ENCODE measurements at places on chromosomes 5 and 9.

GRCh38 chr9:96317335-96317980 is 15.5 kb upstream of the HSD17B3 start:
- DNase-seq, result peak; percentile 21

DNA sequence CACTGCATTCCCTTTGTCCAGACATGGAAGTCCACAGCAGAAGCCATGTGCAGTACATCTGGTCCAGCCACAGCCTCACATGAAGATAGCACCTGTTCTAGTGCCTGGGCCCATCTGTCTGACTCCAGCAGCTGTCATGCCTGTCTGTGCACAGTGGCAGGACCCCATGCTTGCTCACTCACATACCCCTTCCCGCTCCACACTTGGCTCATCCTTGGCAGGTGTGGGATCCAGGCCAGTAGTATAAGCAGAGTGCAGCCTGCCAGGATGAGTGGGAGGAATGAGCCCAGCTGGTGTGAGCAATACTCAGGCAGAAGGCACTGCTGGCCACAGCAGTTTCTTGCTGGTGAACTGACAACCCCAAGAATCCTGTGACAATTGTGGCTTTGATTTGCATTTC is 168.0 kb downstream of the PRDM9 start:
- DNase-seq, result no peak

DNA sequence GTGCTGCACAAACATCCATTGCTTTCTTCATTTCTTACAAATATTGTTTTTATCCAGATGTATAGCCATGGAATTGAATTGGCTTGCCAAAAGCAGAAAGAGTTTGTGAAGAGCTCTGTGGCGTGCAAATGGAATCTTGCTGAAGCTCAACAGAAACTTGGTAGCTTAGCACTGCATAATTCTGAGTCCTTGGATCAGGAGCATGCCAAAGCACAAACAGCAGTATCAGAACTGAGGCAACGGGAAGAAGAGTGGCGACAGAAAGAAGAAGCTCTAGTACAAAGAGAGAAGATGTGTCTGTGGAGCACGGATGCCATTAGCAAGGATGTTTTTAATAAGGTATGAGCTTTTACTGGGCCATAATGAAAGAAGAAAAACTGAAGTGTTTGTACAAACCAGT is 5.5 kb downstream of the CDC37L1 start:
- DNase-seq, result no peak

DNA sequence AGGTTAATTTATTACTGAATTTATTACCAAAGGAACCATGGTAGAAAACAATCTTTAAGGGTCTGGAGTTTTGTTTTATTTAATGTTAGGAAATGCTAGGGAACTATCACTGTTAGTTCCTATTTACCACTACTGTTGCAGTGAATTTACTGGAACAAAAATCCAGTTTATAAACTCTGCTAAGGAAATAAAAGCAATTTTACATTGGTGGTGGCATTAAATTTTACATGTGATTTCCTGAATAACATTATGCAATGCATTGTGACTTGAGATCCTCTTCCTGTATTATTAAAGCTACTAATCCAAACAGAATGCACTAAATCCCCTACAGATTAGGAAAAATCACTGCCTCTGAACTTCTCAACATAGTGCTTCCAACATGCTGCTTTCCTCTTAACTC is 599.5 kb upstream of the PTGER4 start:
- DNase-seq, result no peak

DNA sequence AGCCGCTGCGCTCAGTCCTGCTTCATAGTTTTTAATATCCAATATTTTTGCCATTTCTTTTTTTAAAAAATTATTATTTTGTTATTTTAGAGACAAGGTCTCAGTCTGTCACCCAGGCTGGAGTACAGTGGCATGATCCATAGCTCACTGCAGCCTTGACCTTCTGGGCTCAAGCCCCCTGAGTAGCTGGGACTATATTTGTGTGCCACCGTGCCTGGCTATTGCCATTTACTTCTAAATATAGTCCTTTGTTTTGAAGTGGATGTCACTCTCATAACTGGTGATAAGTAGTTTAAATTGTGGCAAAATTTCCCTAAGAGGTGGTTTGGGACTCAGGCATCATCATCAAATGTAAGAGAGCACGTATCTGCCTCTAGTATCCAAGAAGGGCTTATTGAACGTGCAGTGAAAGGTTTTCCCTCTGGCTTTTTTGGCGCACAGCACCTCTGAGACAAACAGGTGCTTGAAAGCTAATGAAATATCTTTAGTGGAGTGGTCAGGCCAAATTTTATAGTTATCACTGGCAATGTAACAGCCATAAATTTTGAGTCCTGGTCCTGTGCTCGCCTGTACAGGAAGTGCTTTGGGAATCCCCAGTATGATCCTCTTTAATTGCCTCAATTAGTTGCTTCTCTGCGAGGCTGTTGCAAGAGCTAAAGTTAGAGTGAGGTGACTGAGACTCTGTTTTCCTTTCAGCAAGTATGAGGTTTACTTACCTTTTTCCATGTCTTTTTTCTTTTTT is 14.8 kb downstream of the STXBP1 start:
- no peak for DNase-seq

GRCh38 chr5:168552146-168552545 is 23.0 kb downstream of the FBLL1 start:
- DNase-seq, result no peak

- DNase-seq, result no peak
Measured at GRCh38 chr9:79731171-79731890, 159.6 kb downstream of the TLE4 start.

GRCh38 chr5:142248853-142249462 is 75.9 kb downstream of the SPRY4 start:
- DNase-seq, result no peak

- DNase-seq, result no peak
Measured at GRCh38 chr9:121274851-121275250, 6.9 kb downstream of the GSN start.

DNA sequence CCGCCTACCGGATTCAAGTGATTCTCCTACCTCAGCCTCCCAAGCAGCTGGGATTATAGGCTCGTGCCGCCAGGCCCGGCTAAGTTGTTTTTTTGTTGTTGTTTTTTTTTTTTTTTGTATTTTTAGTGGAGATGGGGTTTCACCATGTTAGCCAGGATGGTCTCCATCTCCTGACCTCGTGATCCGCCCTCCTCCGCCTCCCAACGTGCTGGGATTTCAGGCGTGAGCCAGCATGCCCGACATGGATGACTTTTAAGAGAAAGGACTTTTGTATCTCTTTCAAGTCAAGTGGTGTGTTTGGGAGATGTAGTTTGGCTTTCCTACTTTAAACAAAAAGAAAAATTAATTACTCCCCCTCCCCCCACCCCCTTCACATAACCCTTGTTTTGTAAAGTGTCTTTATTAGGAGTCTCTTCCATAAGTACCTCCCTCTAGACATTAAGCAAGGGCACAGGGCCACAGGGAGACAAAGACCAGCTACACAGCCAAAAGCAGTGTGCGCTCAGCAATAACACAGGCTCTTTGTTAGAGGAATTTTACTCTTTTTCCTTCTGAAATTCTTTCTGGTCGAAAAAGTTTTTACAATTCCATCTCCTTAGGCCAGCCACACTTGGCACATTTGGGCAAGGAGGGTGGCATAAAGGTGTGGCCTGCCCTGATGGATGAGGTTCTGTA is 31.2 kb downstream of the JAKMIP2 start:
- no peak for DNase-seq

GRCh38 chr5:113692466-113692865 is 179.0 kb downstream of the YTHDC2 start:
- no peak for DNase-seq

- no peak for DNase-seq
Measured at GRCh38 chr5:577800-578199, 34.3 kb upstream of the CEP72 start.

DNA sequence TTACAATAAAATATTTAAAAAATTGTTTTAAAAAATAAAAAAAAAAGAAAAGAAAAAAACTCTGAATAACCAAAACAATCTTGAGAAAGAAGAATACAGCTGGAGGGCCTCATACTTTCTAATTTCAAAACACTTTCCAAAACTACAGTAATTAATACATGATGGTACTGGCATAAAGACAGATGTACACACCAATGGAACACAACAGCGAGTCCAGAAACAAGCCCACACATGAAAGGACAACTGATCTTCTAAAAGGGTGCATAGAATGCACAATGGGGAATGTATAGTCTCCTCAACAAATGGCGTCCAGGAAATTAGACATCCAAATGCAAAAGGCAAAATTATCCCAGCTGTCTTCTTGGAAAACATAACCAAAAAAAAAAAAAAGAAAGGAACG is 99.6 kb downstream of the LURAP1L start:
- no peak for DNase-seq

DNA sequence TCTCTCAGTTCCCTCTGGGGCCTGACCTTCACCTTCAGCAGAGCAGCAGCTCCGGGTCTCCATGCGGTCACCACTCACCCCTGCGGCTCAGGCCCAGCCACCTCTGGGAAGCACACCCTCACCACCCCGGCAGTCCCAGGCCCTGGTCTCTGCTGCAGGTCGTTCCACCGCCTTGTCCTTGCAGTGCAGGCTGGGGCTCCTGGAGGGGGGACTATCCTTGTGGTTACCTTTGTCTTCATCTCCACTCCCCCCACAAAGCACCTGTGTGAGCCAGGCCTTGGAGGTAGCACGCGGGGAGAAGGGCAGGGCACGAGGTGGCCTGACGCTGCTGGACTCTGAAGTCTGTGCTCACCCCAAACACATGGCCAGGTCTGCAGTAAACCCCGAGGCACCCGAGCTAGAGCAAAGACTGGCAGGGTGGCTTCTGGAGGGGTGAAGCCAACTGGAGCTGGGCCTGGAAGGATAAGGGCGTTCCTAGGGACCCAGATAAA is 33.2 kb upstream of the RXRA start:
- no peak for DNase-seq

GRCh38 chr5:126682856-126683255 is 82.1 kb downstream of the PHAX start:
- DNase-seq, result no peak

GRCh38 chr5:133735346-133735745 is 123.0 kb upstream of the FSTL4 start:
- DNase-seq, result no peak

DNA sequence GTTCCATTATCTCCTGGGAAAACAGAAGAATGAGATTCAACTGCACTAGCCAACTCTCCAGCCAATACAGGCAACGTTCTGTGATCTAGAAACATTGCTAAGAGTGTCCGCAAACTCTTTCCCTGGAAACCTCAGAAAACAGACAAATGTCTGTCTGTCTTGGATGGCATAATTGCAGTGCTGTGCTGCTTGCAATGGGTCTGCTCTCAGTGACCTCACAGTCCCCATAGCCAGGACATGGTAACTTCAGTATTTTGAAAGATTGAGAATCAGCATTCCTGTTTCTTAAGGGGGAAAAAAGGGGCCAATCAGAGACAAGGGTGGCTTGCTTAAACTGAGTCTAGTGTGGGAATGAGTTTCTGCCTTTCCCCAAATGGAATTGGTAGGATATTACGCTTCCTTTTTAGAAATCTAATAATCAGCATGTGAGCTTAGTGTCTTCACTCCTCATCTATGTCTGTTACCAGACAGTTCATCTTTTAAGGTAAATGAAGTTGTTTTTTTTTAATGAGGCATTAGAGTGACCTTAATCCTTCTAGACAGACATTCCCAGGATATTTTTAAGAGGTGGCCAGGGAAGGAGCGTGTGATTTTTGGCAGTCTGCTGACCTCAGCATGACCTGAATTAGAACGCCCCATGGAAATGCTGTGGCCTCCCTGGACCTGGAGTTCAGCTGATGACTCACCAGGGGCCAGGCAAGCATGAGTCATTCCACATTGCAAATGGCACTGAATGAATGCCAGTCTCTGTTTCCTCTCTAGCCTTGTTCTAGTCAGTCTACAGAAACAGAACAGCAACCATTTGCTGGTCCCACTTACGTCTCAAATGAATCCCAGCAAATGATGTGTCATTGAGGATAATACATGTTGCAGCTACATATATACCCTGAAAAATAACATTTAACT is 210.2 kb upstream of the ACTBL2 start:
- peak; percentile 2 for DNase-seq

DNA sequence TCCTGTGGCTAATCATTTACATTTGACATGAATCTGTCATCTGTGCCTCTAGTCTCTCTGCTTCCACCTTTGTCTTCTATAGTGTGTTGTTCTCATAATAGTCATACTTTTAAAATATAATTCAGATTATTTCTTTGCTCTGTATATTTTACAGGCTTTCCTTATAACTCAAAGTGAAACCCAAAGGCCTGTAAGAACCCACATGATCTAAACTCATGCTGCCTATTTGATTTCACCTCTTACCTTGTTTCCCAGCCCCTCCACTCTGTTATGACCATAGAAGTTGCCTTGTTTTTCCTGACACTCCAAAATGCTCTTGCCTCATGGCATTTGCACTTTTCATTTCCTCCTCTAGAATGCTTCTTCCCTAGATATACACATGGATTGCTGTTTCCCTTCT is 74.2 kb downstream of the COMMD10 start:
- no peak for DNase-seq

DNA sequence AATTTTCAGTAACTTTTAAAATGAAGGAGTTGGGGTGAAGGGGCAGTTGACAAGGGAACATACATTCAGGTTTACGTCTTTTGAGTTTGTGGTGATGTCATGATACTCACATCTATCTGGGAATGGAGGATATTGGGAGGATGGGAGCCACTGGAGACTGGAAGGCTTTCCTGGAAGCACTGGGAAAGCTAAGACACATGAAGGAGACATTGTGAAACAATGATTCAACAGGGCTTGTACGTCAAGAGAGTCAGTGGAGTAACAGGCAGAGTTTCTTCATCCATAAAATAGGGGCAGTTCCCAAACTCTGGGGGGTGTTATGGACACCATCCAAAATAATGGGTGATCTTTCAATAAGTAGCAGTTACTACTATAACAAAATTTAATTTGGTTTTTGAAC is 572.8 kb downstream of the CCDC171 start:
- no peak for DNase-seq

GRCh38 chr9:125484350-125485282 is 222.4 kb downstream of the MAPKAP1 start:
- no peak for DNase-seq

DNA sequence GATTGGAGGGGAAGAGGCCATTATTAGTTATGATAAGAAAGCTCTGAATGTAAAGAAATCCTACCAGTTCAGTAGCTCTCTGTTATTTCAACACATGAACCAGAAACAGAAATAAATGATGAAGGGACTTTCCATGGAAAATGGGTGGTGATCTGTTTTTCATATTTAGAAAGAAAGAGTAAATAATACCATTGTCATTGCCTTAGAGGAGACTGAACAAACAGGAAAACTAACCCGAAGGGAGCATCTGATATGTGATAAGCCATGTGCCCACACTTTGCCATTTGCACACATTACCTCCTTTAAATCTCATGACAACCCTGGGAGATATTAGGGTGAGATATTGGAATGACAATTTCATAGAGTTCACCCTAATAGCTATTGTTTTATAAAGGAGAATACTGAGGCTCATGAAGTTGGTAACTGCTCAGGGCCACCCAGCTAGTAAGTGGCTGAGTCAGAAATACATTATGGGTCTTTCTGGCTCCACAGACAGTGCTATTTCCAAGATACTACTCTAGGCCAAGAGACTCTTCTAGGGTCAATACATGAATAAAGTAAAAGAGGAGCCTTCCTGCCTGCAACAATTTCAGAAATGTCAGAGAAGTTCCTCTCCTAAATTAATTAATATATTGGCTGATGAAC is 111.0 kb upstream of the SLIT3 start:
- DNase-seq, result no peak

All from activated CD4-positive, alpha-beta T cell treated with anti-CD3 and anti-CD28 coated beads, Interleukin-2, amount 50 U/mL, for 24 hours (primary cell).